T-helper 9 cell (primary cell): ENCODE measurements at places on chromosomes 16 and 17.

- no peak for DNase-seq
These were observed 52.1 kb upstream of the LYRM9 start for GRCh38 chr17:27945333-27945616.

- DNase-seq = no peak
These were observed 2.8 kb downstream of the SOCS7 start for GRCh38 chr17:38354466-38354865.

DNA sequence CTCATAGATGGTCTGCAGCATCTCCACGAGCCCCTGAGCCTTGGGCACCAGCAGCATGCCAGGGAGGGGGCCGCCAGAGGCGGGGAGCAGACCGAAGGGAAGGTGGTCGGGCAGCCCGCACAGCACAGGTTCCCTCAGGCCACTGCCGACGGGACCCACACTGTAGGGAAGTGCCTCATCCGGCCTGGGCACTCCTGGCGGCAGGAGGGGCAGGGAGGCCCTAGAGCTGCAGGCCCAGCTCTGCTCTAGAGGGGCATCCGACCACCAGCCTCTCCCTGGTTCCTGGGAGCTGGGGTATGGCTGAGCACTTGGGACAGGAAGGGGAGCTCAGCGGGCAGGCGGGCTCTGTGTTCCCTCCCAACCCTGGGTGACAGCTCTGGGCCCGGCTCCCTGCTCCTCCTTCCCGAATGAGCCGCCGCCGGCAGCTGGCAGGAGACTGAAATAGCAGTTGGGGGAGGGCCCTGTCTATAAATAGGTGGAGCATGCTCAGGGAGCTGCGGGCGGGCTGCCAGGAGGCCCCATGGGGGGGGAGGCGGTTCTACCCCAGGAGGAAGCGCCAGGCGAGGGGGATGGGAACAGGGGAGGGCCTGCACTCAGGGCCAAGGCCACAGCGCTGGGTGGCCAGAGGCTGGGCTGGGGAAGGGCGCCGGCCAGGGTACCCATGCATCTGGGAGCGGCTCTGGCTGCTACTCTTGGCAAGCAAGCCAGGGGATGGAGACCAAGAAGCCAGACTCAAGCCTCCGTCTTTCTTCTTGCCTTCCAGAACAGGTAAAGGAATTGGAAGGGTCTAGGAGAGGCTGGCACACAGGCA, 12.4 kb downstream of the HDAC5 start:
- no peak for DNase-seq

- no peak for DNase-seq
These were observed 349.7 kb upstream of the CCL2 start for GRCh38 chr17:33905338-33905800.

DNA sequence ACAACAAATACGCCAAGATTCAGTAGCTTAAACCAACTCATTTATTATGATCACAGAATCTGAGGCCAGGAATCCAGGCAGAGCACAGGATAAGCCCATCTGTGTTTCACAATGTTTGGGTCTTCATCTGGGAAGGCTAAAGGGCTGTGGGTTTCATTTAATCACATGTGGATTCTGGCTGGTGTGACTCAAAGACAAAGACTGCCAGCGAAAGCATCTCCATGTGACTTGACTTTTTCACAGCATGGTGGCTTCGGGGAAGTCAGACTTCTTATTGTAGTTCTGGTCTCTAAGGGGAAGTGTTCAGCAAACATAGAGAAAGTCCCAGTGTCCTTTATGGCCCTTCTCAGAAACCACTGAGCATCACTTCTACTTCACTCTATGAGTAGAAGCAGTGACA, 1014.4 kb upstream of the GOT2 start:
- no peak for DNase-seq

- no peak for DNase-seq
These were observed 102.0 kb downstream of the ADAMTS18 start for GRCh38 chr16:77332792-77333191.

GRCh38 chr17:9342225-9342624, 233.4 kb downstream of the STX8 start:
- DNase-seq = no peak

- DNase-seq = no peak
These were observed 11.2 kb upstream of the CD300LF start for GRCh38 chr17:74723891-74724290.

DNA sequence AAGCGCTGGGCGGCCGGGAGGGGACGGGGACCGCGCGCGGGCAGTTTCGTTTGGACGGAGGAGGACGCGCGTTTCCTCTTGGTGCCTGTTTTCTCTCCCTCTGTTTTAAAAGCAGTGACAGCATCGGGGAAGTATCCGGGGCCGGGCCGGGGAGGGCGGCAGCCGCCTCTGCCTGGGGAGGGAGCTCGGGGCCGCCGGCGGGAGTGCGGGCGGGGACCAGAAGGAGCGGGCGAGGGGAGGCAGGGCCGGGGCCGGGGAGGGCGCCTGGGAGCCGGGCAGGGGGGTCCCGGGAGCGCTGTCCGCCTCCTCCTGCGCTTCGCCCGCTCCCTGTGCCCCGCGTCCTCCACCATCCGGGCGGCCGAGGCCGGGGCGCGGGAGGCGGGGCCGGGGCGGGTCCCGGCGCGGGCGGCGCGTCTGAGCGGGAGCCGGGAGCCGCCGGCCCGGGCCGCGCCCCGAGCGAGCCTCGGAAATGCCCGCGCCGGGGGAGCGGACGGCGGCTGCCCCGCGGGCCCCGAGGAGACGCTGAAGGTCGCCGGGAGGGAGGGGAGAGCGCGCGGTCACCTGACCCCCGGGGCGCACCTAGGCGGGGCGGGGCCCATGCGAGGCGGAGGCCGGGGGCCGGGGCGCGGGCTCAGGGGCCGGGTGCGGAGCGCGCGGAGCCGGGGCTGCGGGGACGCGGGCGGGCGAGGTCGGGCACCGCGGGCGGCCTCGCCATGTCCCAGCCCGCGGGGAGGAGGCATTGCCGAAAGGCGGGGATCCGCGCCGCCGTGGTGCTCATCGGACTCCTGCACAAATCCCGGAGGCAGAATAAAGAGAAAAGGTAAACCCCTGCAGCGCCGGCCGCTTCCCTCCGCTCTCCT, 57.3 kb downstream of the RAP1GAP2 start:
- DNase-seq = peak; percentile 31

DNA sequence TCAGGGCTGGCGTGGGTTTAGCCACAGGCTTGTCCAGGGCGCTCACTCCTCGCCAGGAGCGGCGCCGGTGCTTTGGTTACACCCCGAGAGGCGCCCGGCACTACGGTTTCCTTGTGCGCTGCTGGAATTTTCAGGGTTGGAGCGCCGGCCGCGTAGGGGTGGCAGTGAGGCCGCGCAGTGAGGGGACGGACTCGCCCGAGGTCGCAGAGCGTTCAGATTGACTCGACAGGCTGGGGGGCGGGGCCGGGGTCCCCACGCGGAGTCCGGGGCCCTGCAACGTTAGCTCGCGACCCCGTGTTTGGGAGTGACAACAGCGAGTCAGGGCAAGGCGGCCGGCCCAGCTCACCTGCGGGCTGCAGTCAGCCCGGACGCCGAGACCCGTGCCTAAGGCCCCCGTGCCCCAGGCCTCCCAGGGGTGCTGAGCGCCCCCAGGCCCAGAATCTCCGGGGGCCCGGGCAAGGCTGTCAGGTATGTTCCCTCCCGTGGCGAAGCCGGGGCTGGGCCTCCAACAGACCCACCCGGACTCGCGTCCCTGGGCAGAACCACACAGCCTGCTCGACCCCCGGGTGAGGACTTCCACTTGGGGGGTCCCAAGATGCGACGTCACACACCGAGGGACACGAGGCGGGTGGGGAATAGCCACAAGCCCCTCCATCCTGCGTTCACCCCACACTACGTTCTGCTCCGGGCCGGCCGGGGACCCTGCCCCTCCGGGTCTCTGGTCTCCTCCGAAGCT, 1.3 kb upstream of the ACTG1 start:
- peak; percentile 34 for DNase-seq

DNA sequence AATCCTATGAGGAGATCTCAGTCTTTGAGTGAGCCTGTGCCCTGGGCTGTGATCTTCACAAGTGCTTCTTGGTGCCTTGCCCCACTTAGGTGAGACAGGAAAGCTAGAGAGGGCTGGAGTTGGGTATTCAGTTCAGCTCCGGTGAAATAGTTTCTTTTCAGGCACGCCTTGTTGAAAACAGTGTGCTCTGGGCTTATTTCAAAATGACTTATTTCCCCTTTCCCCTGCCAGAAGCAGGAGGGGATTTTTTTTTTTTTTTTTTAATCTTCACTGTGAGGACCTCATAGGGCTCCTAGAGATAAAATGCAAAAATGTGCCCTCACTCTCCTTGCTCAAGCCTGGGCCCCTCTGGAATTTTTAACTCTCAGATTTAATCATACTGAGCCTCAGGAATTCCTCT, 27.2 kb downstream of the MOSMO start:
- no peak for DNase-seq

- no peak for DNase-seq
These were observed 127.7 kb downstream of the PARN start for GRCh38 chr16:14502256-14502875.

DNA sequence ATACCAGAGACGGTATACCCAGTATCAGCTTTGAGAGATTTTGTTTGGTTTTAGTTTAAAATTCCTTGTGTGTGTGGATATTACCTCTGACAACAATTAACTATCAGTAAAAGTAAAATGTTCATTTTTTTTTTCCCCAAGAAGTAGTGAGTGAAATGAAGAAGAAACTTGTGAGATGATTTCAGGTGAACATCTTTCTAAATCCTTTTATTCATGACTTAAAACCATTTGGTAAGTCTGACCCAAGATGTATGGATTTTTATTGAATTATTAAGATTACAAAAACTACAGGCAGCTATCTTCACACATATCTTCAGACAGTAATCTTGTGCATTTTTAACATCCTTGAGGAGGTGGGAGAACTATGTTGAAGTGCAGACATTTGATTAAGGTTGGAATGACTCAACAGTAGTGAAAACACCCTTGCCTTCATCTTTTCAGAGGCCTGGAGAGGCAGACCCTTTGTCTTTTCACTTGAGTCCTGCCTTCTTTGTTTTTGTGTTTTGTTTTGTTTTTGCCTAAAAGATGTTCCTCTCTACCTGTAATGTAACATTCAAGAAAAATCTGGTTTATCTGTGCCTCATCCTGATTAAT, 240.3 kb upstream of the TBX2 start:
- DNase-seq = no peak

GRCh38 chr17:32947736-32948135, 19.8 kb downstream of the TMEM98 start:
- no peak for DNase-seq

DNA sequence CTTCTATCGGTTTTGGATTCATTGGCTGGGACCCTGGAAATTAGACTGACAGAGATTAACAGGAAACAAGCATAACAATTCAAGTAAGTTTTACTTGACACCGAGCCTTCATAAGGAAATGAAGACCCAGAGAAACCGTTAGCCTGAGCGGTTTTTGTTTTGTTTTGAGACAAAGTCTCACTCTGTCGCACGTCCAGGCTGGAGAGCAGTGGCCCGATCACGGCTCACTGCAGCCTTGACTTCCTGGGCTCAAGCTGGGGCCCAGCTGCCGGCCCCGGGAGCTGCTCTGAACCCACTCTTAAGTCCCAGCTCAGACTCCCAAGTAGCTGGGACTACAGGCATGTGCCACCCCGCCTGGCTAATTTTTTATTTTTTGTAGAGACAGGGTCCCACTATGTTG, 321.3 kb downstream of the SEC14L1 start:
- DNase-seq = no peak

DNA sequence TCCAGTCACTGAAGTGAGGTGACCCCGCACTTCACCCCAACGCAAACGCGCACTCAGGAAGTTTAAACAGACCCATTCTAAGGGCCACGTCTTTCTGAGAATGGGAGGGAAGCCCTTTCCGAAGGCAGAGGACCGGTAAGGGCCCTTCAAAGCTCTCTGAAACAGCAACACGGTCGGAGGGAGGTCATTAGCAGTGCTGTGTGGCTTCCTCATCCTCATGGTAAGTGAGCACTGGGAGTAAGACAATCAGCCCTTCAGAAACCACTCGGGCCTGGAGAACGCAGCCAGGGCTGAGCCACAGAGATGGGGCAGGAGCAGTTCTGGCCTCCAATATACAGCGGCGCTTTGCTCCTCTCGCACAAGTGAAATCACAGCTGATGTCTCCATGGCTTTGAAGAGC, 23.7 kb downstream of the SRL start:
- DNase-seq = no peak

DNA sequence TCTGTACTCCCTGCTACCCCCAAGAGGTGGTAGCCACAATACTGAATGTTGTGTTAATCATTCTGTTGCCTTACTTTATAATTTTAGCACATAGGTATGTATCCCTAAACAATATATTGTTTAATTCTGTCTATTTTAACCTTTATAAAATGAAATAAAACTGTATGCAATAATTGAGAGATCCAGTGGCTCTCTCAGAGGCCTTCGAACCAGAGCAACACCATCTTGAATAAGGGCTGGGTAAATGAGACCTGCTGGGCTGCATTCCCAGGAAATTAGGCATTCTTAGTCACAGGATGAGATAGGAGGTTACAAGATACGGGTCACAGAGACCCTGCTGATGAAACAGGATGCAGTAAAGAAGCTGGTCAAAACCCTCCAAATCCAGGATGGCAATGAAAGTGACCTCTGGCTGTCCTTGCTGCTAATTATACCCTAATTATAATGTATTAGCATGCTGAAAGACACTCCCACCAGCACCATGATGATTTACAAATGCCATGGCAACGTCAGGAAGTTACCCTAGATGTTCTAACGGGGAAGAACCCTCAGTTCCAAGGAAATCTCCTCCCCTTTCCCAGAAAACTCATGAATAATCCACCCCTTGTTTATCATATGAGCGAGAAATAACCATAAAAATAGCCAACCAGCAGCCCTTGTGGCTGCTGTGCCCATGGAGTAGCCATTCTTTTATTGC, 2.0 kb upstream of the CANT1 start:
- no peak for DNase-seq

DNA sequence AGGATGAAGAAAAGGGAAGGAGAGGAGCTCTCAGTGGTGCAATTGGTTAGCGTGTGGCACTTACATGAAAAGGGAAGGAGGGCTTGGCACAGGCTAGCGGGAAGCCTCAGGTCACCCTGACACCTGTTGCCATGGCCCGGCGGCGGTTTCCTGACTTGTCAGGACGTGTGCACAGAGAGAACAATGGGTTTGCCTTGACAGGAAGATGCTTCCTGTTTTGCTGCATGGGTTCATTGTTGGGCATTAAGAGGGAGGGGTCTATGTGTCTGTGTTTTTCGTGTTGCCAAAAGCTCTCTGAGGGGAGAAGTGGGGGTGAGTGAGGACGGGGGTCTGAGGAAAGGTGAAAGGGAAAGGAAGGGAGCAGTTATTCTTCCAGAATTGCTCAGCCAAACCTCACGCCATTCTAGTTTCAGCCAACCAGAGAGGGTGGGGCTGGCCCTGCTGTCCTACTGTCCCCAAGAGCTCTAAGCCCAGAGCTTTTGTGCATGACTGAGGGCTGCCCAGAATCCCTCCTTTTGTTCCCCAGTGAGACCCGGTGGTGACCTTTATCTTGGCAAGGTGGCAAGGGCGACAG, 17.1 kb upstream of the CCR7 start:
- no peak for DNase-seq
